ENCODE measurements at places on chromosomes 16 and 17.
A peak's percentile ranks its signal among the peaks of the same experiment; 100 is the strongest.

DNA sequence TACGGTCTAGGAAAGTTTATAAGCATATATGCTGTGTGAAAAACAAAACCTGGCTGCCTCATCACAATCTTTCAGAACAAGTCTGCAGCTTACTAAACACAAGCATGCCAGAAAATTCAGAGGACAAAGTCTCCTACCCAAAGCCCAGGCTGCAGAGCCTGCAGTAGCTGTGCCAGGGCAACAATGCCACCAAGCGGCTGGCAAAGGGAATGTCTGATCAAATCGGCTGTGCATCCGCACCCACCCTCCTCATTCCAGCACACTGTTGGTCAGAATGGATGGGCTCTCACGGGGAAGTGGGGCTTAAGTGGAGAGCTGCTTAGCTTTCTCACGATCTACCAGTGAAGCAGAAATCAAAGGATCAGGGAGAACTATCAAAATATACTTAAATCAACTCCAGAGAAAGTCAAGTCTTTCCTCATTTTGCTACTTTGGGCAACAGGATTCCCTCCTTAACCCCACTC, 73.5 kb downstream of the CYTH1 start:
- DNase-seq, result peak; percentile 36

GRCh38 chr16:81873206-81873605, 94.1 kb downstream of the PLCG2 start:
- DNase-seq, result no peak

- DNase-seq, result no peak
Measured at GRCh38 chr17:11318207-11318606, 77.2 kb downstream of the SHISA6 start.

DNA sequence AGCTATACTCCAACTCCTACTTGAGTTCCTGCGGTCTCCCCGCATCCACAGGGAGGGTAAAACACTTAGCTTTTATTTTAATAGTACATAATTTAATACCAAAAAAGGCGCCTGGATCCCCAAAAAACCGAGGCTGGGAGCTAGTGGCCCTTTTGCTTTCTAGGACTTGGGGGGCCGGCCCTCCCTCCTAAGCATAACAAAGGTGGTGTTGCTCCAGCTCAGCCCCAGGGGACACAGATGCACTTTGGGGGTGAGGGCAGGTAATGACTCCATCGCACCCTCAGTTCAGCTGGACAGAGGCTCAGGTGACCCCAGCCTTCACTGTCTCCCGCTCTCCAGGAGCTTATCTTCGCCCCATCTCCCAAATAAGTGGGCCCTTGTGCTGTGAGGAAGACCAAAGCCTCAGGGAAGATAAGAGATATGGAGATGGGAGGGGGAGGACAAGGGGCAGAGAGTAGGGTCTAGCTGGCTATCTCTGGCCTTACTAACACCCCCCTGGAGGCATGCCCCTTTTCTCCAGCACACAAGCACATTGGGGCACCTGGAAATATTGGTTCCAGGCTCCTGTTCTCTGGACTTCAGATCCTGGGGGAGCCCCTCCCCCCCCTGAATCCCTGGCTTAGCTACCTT, 2.8 kb upstream of the NHERF1 start:
- no peak for DNase-seq

DNA sequence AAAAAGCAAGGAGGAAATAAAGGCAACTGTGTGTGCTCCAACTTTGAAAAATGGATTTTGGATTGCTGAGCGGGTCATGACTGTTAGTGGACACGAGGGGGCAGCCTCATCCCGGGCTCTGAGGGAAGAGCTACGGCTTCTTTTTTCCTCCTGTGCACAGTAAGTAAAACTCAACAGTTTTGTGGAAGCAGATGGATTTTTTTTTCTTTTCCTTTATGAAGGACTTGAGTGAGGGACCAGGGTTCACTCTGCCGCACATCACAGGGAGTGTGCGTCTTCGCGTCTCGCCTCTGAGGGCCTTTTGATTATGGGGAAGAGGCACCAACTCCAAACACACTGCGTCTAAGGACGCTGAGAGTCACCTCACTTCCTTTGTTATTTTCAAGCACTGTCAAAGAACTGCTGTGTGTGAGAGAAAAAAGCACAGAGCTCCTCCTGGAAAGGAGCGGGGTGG, 80.3 kb upstream of the GOT2 start:
- peak; percentile 0 for DNase-seq

- DNase-seq, result no peak
Measured at GRCh38 chr16:50393416-50393815, 24.6 kb upstream of the BRD7 start.

DNA sequence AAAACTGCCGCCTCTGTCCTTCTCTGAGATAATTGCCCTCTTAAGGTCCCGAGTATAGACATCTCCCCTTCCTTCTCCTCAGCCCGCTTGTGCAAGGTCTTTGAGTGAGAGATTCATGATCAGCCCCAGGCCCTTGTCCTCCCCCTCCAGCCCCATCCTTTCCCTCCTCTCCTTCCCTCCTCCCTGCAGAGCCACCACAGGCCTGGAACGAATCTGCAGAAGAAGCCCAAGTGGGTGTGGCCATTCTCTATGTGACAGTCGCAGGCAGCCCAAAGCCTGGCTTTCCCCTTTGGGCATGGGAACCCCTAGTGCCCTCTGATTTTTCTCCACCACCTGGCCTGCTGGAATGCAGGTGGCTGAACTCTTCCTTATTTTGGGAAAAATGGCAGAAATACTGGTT, 7.2 kb upstream of the NDRG4 start:
- no peak for DNase-seq

- DNase-seq, result no peak
Measured at GRCh38 chr16:82010649-82011048, 621 bp downstream of the SDR42E1 start.

GRCh38 chr16:29699324-29700219, 20.6 kb downstream of the QPRT start:
- DNase-seq, result no peak

DNA sequence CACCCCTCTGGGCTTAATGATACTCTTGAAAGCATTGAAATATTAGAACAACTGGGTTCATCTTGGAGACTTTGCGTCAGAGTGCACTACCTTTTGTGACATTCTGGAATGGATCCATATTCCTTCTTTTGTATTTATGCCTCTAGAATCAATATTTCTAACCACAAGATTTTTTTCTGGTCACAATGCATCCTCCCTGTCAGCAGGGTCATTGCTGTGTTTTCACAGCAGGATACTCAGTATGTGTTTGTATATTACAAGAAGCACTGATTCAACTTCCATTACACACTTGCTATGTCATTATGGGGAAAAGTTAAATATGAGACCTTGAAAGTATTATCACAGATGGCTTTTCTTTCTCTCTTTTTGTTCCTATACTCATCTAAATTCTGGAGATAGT, 370.0 kb downstream of the HS3ST3B1 start:
- no peak for DNase-seq

GRCh38 chr17:9529033-9529700, 46.5 kb downstream of the STX8 start:
- DNase-seq, result no peak

Data from activated T-cell treated with anti-CD3 and anti-CD28 coated beads for 4 hours (primary cell).